ENCODE measurements at places on chromosomes 2 and 18. TPM values are rescaled to one million over a fixed set of nuclear protein-coding genes. Genes with fewer than 3 reads are reported as not detected.
A peak's percentile ranks its signal among the peaks of the same experiment; 100 is the strongest.

DNA sequence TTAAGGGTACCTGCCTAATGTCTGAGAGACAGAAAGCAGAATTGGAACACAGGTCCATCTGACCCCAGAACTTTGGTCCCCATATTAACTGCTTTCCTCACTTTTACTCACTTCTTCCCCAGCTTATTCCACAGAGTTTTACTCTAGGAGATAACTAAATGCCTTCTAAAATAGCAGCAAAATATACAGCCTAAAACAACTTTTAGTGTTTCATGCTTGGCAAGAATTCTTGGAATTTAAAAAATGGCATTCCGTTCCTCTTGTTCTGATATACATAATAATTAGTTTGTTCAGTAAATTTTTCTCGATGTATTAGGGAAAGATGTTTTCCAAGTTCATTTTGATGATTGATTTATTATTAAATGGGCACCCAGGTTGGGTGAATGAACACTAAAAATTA is 151.9 kb downstream of the FHOD3 start:
- DNase-seq = no peak

DNA sequence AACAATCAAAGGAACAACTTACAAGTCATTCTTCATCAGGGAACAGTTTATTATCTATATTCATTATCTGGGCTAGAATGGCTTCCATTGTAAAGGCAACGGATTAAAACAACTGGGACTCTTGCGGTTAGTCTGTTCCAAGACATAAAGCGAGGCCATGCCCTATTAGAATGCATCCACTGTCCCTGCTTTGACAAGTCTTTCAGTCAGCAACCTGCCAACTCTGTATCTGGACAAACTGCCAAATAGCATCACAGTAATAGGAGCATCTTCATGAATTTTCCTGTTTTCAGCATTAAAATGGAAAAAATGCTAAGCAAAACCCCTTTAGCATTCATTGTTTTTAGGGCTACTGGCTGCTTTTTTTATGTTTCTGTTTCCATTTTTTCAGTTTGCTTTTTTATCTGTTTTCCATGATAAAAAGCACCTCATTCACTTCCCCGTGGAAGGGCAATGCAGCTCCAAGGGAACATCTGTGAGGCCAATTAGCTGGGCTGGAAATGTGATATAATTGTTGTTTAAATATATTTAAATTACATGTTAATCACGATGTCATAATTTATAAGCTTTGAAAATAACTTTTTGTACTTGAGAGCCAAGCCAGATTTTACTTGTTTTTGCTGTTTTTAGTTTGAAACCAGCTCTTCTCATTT is 834.3 kb downstream of the CPS1 start:
- no peak for DNase-seq

The TM4SF20 gene
- not detected for total RNA-seq

GRCh38 chr2:134682726-134683125 is 36.1 kb downstream of the TMEM163 start:
- DNase-seq = no peak

GRCh38 chr2:48391616-48392015 is 138.3 kb upstream of the STON1 start:
- no peak for DNase-seq

- DNase-seq = no peak
These were observed 73.8 kb downstream of the MAP3K20 start for GRCh38 chr2:173149491-173149890.

GRCh38 chr2:12071318-12071717 is 324.9 kb downstream of the LPIN1 start:
- no peak for DNase-seq

- DNase-seq = no peak
These were observed 17.7 kb upstream of the MAL start for GRCh38 chr2:95007822-95008221.

GRCh38 chr2:25742501-25742900 is 69.1 kb upstream of the DTNB start:
- no peak for DNase-seq

DNA sequence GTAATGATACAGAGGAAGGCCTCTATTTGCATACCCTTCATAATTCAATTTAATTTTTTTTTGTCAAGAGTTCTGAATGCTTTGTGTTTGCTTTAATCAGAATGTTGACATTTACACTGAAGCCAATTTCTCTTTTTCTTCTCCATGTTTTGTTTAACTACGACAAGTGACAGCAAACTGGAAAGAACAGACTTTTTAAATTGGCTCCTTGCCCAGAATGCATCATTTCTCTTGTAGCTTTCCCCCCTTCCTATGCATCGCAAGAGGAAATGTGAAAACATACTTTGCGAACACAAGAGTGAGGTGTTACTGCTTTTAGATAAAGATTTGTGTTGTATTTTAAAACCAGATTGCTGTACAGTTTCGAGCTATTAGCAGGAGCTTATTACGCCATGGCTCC is 955.2 kb upstream of the CELF4 start:
- no peak for DNase-seq

DNA sequence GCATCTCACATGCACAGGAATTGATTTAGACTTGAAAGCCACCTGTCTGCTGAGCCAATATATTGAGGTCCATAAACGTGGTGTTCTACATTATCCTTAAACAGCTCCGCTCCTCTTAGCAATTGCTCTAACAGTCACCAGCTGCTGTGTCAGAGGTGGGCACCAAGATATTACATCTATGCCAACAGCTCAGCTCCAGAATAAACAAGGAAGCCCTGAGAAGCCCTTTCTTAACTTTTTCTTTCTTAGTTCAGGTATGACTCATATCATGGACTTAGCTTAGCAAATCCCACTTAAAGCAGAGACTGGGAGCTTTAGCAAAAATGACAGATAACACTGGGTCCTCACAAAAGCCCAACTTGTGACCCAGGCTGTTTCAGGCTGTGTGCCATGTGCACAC is 436.6 kb downstream of the IRS1 start:
- no peak for DNase-seq

GRCh38 chr2:46363535-46364170 is 66.4 kb downstream of the EPAS1 start:
- DNase-seq = no peak

GRCh38 chr2:134250840-134251461 is 2.9 kb upstream of the MGAT5 start:
- no peak for DNase-seq

DNA sequence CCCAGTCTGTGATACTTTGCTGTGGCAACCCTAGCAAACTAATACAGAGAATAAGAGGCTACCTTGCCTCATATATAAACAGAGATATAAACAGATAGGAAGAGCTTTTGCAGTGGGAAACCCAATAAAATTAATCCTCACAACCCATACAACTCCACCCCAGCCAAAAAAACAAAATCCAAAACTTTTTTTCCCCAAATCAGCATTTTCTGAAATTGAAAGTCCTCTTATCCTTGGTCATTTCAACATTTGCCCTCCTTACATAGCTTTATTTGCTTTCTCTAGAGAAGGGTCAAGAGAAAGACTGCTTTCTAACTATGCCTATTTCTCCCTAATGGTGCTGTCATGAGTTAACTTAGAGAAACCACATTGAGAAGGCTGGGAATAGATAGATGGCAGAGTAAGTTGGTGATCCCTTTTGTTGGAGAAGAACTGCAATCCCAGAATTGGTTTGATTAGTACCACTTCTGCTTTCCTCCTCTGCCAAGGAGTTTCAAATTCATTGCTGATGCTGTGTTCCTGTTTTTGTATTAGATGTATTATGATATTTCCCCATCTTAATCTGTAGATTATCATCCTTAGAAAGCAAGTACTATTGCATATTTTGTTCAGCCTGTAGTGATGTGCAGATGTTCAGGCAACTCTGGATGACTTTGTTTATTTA is 76.5 kb upstream of the B3GNT2 start:
- DNase-seq = no peak

- DNase-seq = no peak
These were observed 419.6 kb downstream of the DLGAP1 start for GRCh38 chr18:4035521-4035920.

The DLGAP1 gene
- 105 TPM for total RNA-seq

The INPP5D gene
- total RNA-seq = 30.4 TPM

DNA sequence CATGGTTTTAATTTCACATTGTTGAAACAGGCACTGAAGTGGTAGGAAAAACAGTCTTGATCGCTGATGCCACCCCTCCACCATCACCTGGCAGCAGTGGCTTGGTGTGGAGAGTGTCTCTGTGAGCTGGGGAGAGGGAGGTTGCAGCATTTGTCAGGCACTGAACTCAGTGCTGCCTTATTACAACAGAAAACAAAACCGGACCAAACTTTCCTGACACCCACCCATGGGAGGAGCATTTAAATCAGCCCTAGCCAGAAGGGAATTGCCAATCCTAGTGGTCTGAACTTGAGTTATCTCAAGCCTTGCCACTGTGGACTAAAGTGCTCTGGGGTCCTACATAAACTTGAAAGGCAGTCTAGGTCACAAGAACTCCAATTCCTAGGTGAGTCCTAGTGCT is 103.0 kb upstream of the LGALSL start:
- no peak for DNase-seq

DNA sequence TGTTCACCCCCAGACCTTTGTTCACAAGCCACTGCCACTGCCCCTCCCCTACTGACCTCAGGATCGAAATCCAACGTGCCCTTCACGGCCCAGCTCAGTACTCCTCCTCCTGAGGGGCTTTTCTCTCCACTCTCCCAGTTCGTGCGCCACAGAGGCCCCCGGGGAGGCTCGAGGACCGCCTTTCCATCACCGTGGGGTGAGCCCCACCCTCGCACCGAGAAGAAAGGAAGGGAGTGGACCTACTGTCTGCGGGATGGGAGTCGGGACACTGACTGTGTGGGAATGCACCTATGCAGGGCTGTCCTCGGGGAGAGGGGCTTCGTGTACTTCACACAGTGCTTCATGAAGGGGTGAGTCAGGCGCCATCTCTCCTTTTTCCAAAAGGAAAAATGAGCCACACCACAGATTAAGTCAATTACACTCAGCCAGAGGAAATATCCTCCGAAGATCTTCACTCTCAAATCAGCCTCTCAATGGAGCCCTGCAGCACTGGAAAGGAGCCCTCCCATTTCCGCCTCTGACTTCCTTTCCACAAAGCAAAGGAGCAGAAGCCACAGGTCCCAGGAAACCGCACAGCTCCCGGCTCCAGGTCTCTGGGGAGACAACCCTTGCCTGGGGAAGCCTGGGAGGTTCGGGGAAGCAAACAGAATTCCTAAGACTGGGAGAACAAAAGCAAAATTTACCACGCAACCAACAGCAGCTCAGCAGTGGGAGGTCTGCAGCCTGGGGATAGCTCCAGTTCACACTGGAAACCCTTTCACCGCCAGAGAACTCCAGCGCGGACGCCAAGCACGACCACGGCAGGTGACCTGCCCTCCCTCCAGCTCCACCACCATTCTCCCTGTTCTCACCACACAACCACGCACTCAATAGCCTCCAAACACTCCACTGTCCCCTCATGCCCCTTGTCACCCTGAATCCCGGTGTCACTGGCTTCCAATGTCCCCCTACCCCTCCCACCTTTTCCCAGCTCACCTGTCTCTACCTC is 21.6 kb downstream of the ADCY3 start:
- DNase-seq = no peak

GRCh38 chr2:96251721-96252292 is 14.0 kb downstream of the TMEM127 start:
- DNase-seq = peak; percentile 34

DNA sequence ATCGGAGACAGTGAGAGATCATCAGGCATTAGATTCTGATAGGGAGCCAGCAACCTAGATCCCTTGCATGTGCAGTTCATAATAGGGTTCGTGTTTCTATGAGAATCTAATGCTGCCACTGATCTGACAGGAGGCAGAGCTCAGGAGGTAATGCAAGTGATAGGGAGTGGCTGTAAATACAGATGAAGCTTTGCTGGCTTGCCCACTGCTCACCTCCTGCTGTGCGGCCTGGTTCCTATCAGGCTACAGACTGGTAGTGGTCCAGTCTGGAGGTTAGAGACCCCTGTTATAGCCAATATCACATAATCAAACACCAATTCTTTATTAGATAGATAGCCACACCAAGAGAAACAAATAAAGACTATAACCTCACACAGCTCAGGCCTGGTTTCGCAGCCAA is 51.0 kb upstream of the NBEAL1 start:
- no peak for DNase-seq

GRCh38 chr2:109322111-109322510 is 193.1 kb downstream of the SH3RF3 start:
- peak; percentile 82 for DNase-seq

DNA sequence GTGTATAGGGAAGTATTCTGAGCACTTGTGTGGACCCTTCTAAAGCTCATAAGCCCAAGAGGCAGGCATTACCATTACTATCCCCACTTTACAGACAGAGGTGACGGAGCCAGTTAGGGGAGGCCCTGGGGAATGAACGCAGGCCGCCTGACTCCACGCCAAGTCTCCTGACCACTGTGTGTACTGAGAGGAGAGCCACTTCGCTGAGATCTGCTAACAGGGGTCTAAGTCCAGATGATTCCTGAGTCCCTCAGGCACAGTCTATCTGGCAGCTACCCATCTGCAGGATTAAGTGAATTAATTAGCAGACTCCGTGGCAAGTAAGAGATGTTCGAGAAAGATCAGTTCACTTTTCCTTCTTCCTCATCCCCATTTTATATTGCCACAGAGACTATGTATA is 13.7 kb downstream of the CYB5A start:
- DNase-seq = peak; percentile 69

GRCh38 chr18:27595113-27595838 is 410.2 kb upstream of the CHST9 start:
- no peak for DNase-seq

DNA sequence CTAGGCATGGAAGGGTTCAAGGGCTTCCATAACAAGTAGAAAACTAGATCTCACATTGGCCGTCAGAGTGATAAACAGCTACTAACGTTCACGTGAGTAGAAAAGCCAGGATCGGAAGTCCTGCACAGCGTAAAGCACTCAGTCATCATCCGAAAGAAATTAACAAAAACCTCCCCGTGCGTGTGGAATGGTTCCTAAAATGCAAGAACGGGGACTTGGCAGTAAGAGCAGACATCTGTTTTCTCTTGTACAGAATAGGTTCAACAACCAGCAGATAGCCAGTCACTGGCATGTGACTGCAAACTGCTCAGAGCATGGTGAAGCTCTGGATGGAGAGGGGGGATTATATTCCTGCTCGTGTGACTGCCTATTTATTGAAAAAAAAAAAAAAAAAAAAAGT is 106.9 kb upstream of the ITGB6 start:
- peak; percentile 64 for DNase-seq

DNA sequence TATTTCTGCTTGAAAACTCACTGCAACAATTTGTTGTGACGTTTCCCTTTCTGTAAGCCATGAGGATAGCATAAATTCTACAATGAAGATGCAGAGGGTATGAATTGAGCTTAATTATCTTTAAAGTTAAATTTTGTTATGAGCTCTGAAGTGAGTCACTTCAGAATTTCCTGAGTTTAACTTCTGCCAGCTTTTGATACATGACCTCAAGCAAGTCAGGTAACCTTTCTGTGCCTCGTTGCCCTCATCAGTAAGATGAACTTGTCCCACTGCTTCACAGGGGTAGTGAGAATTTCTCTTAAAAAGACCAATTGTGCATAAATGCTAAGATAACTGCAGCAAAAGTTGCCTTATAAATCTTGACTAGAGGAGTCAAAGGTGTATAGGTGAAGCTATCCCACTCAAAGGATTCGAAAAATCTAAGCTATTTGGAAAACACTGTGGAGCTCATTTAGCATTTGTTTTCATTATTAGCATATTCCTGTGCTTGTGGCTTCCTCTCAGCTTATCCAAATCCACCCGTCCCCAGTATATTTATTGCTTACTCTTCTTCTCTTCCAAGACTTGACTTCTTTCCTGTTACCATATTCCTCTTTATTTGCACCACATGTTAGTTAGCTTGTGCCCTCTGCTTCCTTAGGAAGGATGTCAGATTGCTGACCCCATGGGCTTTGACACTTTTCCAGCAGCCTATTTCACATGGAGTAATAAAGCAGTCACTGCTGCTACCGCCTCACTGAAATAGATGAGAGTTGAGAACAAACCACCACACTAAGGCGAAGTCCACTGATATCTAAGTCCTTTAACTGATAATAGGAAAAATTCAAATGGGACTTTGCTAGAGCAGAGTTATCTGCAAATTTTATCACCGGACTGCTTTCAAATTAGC is 428.6 kb downstream of the ERBB4 start:
- DNase-seq = no peak

Data from mucosa of gallbladder (tissue), 1 donor.